ENCODE measurements at places on chromosomes 11 and 22.

DNA sequence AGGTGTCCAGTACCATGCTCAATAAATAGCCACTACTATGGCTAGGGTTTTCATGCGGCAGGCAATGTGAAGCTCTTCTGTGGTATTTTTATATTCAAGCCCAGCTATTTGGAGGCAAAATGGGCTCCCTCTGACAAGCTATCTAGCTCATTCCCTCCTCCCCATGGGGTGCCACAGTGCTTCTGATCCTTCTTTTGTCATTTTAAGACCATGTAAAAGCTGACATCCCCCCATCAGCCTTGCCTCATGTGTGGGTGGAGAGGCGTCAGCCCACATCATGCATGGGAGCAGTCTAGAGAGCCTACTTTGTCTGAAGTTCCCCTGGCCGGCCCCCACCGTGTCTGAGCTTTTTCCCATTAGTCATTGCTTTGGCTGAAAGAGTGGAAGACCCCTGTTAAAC lies 59.8 kb downstream of the NAV2 start:
- DNase-seq: no peak

- DNase-seq: no peak
Observed at GRCh38 chr11:121024989-121025388, 1.1 kb downstream of the TBCEL start.

- no peak for DNase-seq
Observed at GRCh38 chr11:75319035-75319877, 32.2 kb downstream of the ARRB1 start.

DNA sequence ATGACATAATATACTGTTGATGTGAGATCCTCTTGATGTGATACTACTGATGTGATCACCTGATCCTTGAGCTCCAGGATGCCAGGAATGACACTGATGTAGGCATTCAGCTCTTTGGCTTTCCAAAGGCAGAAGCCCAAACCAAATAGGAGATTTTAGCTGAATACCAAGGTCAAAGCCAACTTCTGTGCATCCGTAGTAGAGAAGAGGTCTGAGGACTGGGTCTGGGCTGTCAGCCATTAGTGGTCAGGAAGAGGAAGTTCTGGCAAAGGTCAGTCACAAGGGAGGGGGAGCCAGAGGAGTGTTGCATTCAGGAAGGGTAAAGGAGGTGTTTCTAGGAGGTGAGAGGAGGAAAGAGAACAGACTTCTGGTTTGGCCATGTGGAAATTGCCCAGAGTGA lies 53.4 kb upstream of the PARVG start:
- DNase-seq: no peak

DNA sequence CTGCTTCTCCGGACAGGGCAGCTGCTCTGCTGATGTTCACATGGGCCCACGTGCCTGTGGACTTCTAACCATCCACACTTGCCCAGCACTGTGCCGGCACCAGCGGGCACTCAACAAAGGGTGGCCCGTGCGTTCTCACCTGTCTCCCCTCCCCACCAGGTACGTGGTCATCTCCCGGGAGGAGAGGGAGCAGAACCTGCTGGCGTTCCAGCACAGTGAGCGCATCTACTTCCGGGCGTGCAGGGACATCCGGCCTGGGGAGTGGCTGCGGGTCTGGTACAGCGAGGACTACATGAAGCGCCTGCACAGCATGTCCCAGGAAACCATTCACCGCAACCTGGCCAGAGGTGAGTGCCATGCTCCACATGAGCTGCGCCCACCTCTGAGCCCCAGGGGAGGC lies 66.7 kb downstream of the SYT13 start:
- DNase-seq: no peak

DNA sequence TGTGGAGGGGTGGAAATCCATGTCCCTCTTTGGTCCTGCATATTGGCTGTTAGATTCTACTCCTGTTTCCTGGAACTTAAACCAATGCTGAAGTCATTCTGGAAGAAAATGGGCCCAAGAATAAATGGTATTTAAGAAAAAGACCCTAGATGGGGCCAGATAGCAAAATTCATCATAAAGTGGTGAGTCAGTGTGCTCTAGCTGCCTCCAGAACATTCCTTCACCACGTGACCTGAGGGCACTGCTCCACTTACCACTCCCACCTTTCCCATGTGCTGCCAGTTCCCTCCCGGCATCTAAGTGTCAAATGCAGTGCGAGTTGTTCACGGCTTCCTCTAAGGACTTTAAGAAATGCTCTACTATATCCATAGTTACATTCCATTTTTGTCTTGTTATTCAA lies 30.9 kb upstream of the NAP1L4 start:
- no peak for DNase-seq

DNA sequence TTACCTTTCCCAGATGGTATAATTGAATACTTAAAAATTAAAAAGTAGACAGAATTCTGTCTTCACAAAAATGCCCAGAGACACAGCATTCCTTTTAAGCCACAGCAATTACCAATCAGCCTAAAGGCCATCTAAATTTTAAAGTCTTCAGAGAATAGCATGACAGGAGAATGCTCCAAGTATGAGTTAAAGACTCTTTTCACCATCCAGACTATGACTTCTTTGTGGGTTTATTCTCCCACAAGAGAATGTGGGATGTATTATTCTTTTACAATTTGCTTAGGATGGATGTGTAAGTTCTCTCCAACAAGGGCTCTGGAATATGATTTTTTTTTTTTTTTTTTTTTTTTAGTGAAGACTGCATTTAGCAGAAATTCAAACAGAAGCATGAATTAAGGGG lies 249.9 kb downstream of the TTC28 start:
- no peak for DNase-seq

DNA sequence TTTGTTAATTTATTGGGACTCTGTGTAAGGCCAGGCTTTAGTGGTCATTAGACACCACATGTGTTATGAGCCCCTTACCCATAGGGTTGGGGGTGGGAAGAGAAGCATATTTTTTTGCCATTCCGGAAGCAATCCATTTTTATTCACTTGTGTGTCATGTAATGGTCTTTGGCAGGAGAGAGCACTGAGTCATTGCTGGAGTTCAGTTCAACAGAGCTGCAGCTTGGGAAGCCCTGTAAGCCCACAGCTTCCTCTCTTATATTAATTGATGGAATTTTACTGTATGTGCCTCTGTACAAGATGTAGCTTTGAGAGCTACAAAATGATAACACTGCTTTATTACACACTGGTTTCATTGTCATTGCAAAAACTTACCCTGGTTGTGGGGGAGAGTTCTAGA lies 177.3 kb upstream of the SORL1-AS1 start:
- DNase-seq: no peak

DNA sequence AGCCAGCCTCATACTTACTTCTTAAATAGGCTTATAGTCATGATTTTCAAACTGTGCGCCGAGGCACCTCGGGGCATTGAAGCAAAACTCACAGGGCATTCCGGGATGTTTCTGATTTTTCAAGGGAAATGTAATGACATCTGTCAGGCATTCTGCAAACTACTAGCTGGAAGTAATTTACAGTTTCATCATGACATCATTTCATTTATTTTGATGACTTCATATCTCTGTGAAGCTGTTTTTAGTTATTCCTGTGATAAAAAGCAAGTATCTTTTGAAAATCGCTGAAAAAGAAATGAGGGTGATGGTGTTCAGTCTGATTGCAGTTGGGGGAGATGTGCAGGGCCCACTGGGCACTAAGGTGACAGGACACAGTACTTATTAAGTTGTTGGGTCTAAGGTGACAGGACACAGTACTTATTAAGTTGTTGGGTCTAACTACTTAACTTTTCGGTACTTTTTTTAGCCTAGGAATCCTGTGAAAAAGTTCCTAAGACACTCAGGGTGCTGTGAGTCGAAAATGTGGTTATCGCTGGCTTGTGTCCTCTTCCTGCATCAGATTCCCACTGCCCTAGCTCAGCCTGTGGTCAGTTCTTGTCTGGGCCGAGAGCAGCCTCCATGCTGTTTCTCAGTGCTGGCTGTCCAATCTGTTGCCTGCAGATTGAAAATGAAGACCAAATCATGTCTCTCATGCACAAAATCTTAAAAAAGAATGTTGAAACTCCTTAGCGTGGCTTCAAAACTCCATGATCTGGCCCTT lies 42.6 kb downstream of the APLP2 start:
- DNase-seq: no peak

- DNase-seq: peak; percentile 12
Observed at GRCh38 chr11:129881570-129882170, 13.7 kb downstream of the NFRKB start.

- no peak for DNase-seq
Observed at GRCh38 chr11:64843686-64844329, 645 bp downstream of the CDC42BPG start.

DNA sequence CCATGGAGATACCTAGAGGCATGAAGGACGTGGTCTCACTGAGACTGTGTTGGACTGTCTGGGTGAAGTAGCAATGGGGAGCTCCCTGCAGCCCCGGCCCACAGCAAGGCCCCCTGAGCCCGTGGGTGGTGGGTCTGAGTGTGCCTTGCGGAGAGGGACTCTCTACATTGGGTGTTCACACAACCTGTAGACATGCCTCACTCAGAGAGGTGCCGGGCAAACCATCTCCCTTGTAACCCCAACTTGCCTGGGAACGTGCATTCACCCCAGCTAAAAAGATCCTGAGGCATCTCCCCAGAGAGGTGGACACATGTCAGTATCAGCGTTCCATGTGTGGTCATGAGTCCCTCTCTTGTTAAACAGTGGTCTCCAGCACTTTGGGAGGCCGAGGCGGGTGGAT lies 2.1 kb downstream of the VPREB1 start:
- DNase-seq: no peak

DNA sequence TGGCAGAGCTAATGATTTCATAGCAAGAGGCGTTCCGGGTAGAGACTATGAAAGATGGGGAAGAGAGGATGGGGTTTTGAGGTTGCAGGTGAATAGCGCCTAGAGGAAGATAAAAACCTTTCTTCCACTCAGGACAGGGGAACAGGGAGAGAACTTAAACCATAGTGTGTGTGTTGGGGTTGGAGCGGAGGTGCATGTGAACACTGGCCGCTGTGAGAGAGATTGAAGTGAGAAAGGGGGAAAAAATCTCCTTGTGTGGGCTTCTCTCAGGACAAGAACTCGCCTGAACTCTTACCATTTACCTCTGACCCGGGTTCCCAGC lies 3.4 kb downstream of the BSX start:
- DNase-seq: no peak

- no peak for DNase-seq
Observed at GRCh38 chr11:35009191-35009943, 92.9 kb downstream of the PDHX start.

- no peak for DNase-seq
Observed at GRCh38 chr22:47379037-47379436, 616.6 kb downstream of the TBC1D22A start.

GRCh38 chr11:8719721-8720120 lies 37.1 kb downstream of the RPL27A start:
- DNase-seq: no peak

DNA sequence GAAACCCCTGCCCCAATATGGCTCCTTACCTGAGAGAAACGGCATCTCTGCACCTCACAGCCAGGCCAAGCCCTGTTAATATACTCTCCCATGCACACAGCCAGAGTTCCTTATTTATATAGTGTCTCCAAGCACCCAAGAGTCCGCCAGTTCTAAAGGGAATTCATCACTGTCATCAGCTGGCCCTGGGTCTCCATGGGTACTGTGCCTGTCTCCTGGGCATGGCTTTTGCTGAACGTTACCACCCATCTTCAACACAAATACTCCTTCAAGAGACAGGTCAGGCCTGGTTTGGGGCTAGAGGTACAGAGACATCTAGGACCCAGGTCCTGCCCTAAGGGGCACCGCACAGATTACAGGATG lies 1.6 kb upstream of the ATG16L2 start:
- no peak for DNase-seq

GRCh38 chr11:18804199-18804999 lies 12.8 kb upstream of the PTPN5 start:
- DNase-seq: no peak

GRCh38 chr22:43839781-43840180 lies 22.5 kb downstream of the SULT4A1 start:
- DNase-seq: no peak

DNA sequence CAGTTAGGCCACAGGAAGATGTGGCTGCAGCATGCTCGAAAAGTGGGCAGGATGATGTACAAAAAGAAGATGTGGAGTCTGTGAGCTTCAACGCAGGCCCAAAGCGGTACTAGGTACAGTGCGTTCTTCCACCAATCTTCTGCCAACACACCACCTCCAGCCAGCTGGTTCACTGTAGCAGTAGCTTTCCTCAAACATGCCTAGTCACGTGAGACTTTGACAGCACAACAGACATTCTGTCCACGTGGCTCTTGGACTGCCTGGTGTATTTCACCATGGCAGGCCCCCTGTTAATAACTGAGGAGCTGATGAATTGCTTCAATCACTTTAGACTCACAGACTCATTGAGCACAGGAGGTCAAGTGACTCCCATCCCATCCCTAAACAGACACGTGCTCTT lies 14.1 kb downstream of the SYN3 start:
- DNase-seq: no peak

DNA sequence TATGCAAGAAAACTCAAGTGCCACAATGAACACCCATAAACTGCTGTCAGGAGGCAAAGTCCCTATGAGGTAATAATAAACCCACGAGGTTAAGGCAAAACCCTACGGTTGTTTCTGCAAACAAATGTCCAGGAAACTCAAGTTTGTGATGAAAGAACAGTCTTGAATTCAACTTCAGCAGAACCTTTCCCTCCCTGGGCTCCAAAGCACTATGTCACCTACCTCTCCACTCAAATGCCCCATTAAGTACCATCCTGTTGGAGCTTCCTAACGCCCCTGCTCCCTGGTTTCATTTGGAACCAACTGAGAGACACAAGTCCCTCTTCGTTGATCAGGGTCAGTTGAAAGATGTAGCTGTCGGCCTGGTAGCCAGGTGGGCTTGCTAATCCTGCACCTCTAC lies 2.6 kb upstream of the C11orf91 start:
- DNase-seq: no peak

GRCh38 chr11:23755769-23756168 lies 741.1 kb upstream of the LUZP2 start:
- no peak for DNase-seq

- no peak for DNase-seq
Observed at GRCh38 chr22:35344956-35345690, 35.8 kb upstream of the HMOX1 start.

DNA sequence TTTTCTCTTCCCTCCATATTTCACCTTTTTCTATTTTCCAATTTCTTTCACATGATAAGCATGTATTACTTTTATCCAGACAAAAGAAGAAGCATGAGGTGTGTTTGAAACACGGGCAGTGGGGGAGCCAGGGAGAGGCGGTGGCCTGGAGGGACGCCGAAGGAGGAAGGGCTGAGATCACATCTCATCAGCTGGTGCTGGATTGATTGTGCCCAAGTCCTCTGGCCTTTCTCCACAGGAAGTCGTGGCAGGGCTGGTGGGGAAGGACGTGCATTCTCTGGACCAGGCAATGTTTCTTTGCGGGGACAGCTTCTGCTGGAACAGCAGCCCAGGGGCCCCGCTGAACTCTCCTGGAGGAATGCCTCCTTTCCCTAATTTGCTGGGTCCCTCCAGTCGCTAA lies 82.9 kb downstream of the MIAT start:
- no peak for DNase-seq

DNA sequence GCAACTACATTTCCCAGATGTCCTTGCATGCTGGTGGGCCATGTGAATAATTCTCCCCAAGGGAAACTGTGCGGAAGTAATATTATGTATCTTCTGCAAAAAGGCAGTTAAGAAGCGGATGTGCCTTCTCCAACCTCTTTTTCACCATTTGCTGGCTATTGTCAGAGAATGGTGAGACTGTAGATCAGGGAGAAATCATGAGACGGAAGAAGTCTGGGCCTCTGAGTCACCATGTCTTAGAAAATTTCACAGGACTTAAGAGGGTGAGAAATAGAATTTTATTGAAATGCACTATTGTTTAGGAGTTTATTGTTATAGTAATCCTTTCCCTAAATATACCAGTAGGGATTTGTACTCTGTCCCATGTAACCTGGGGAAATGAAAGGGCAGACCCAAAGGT lies 298.7 kb upstream of the ZC3H12C start:
- no peak for DNase-seq

Data from activated T-helper 9 cell treated with anti-CD3 and anti-CD28 coated beads, Interleukin-2, amount 50 U/mL, for 16 hours (primary cell).